ENCODE measurements at places on chromosomes 16 and 17.

- DNase-seq: no peak
Observed at GRCh38 chr17:72359811-72360210, 239.0 kb downstream of the SOX9 start.

DNA sequence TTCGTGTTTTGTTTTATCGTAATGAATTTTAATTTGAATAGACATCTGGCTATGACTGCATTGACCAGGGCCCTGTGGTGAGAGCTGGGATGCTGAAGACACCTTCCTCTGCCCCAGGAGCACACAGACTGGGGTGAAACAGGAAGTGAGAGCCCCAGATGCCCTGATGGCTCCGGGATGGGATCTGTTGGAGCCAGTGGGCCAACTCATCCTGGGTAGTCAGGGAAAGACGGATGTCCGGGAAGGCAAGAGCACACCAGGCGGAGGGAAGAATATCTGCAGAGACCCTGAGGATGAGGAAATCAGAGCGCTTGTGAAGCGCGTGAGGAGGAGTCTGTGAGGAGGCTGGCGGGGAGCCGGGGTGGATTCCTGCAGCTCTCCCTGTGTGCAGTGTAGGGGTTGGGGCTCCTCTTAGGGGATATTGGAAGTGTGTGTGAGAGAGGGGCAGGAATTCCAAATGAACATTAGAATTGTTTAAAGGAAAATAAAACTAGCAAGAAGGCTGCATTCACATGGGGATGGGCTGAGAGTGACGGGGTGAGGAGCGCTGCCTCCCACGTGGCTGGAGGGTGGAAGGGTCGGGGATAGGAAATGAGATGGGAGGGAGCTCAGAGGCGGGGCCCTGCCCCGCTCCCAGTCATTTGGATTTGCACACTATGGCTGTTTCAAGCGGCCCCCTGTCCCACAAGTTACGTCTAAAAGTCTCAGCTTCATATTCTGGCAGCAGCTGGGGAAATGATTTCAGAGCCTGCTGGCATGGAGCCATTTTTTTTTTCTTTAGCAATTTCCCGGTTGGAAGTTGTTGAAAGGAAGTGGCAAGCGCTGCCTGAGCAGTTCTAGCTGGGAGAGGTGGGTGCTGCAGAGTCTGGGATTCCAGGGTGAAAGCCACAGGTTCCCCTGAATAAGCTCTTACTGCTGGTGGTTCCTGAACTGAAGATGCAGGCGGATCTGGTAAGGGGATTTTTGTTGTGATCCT lies 71.2 kb upstream of the LGALS9 start:
- no peak for DNase-seq

DNA sequence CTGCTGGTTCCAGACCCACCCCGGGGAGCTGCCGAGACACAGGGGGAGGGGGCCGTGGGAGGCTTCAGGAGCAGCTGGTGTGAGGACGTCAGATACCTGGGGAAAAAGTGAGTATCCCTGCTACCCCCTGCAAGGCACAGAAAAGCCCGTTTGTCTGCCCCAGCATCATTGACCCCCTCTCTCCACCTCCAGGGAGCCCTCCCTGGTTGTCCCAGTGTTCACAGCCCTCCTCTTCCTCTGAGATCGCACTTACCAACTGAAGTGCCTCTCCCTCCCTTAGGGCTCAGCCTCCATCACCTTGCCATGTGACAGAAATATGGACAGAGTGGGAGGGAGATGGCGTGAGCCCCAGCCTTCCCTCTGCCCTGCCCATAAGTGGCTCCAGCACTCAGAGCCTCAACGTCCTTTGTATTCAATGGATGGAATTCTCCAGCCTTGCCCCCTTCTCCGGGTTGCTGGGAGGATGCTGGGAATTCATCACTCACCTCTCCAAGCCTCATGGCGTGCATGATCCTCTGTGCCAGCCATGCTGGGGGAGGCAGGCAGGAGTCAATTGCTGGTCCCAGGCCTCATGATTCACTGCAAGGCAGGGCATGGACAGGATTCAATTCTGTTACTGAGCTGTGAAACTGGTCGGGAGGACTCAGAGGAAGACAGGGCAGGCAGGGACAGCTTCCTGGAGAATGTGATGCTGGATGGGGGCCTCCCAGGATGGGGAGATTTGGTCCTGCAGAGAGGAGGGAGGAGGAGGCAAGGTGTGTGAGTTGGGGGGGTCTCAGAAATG lies 14.6 kb downstream of the SPNS3 start:
- DNase-seq: no peak

GRCh38 chr17:74740641-74741387 lies 3.8 kb downstream of the RAB37 start:
- no peak for DNase-seq

DNA sequence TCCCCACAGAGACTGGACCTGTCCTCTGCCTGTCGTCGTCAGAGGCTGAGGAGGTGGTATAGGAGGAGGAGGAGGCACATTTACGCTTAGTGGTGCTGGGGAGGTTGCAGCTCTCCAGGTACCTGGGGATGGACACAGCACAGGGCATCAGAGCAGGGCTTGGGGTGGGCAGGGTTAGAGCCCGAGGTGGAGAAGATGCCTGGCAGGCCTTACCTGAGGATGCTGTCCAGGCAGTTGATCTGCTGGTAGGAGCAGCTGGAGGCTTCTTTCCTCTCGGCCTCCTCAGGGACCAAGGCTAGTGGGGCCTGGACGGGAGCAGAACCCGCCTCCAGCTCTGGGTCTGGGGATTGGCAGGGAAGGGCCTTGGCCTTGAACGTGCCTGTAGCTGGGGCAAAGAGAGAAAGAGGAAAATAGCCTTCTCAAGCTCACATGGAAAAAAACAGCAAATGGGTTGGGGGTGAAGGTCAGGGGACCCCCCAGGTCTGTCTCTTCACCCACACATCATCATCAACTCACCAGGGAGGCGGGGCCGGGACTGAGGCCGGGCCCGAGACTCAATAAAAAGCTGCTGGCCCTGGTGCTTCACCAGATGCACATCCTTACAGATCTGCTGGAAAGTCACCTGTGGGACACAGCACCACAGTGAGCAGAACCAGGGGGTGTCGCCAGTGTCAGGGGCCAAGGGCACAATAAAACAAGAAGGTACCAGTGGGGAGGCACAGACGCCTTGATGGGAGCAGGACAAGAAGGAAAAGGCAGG lies 5.6 kb downstream of the PER1 start:
- no peak for DNase-seq

DNA sequence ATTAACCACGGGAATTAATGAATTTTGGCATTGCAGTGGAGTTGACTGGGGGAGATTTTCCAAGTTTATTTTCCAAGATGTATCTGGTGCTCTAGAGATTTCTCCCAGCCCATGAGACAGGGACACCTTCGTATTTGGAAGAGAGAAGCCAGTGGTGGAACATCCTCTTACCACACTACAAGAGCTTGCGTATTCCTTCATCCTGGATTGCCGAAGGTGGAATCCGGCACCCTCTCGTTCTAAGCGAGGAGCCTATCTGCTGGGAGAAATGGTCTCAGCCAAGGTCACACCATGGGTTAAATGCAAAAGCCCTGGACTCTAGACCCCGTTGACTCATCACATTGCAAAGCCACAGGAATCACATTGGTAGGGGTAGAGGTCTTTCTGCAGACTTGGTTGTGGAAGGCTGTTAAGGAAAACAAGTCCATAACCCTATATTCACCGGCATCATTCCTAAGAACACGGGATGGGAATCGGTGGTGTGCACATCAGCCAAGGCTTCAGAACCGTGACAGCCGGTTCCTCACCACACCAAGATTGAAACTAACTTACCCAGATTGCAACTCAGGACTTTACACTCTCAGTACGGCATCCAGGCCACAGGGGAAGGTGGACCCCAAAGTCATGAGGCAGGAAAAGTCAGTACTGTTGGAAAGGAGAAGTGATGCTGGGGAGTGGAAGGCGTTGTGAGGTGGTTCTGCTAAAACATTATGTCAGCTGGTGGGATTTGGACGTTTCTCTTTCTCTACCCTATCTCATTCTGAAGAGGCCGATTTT lies 259.8 kb downstream of the CPPED1 start:
- no peak for DNase-seq

- no peak for DNase-seq
Observed at GRCh38 chr16:25155553-25156460, 44.3 kb downstream of the LCMT1 start.

- DNase-seq: peak; percentile 49
Observed at GRCh38 chr16:10594312-10594950, 14.0 kb upstream of the EMP2 start.
